CD14-positive monocyte (primary cell): ENCODE measurements at places on chromosomes 13 and 19. TPM values are rescaled to one million over a fixed set of nuclear protein-coding genes. Genes with fewer than 3 reads are reported as not detected.

VSTM2B gene
- not detected for polyA plus RNA-seq

OVOL3 gene
- polyA plus RNA-seq: not detected

GRCh38 chr19:10575011-10575716 lies 6.4 kb upstream of the CDKN2D start:
- DNase-seq: no peak

DNA sequence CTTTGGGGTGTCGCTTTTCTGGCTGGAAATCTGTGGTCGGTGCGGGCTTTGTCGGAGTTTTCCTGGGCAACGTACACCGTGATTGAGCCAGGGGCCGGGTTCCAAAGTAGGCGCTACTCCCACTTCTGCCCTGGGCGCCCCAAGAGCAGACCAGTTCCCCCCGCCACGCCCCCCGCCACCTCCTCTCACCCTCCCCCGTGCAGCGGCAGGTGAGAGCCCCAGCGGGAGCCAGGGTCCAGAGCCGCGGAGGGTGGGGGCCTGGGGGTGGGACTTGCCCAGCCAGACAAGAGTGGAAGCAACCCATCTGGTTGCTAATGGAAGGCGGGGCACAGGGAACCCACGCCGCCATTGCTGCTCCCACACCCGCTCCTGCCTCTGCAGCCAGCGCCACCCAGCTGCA lies 2195.9 kb downstream of the PCDH9 start:
- DNase-seq: no peak

DNA sequence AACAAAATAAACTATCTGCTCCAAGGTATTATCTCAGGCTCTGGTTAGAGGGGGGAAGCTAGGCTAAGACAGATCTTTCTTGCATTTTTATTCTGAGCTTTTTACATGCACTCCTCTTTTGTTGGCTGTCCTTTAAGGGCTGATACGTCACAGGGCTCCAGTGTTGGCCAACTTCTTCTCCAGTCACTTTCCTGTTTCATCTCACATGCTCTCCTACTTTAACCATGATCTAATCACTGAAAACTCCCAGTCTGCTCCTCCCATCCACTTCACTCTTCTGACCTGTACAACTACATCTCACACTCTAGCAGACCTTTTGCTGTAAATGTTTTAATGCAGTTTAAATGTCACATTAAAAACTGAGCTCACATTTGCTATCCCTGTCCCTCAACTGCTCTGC lies 510.0 kb upstream of the KLF12 start:
- DNase-seq: no peak

GRCh38 chr13:21033212-21033840 lies 28.1 kb downstream of the LATS2 start:
- DNase-seq: no peak

PCP2 gene
- polyA plus RNA-seq: not detected

DAND5 gene
- polyA plus RNA-seq: not detected in 2 replicates

ZFP30 gene
- 0.34 and 0.85 TPM in 2 replicates for polyA plus RNA-seq
